ENCODE measurements at places on chromosomes 5 and 9.

DNA sequence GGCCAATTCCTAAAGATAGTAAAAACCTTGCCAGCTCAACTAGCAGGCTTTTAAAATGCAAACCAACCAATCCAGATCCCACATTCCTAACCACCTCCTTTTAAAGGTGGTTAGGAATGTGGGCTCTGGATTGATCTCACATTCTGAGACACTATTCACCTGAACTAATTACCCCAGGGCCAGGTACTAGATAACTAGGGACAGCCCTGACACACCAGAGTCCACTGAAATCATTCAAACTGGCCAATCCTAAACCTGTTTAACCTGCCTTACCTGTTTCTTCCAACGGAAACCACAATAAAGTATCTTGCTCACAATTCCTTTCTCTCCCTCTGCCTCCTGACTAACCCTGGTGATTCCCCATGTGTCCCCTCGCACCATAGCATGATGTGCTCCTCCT lies 168.3 kb upstream of the DMAC1 start:
- no peak for DNase-seq

- no peak for DNase-seq
Observed at GRCh38 chr5:101306391-101307137, 403.5 kb upstream of the ST8SIA4 start.

- DNase-seq, result no peak
Observed at GRCh38 chr9:21078702-21079101, 960 bp upstream of the IFNB1 start.

GRCh38 chr5:169153405-169153804 lies 147.5 kb downstream of the SLIT3 start:
- DNase-seq, result no peak

DNA sequence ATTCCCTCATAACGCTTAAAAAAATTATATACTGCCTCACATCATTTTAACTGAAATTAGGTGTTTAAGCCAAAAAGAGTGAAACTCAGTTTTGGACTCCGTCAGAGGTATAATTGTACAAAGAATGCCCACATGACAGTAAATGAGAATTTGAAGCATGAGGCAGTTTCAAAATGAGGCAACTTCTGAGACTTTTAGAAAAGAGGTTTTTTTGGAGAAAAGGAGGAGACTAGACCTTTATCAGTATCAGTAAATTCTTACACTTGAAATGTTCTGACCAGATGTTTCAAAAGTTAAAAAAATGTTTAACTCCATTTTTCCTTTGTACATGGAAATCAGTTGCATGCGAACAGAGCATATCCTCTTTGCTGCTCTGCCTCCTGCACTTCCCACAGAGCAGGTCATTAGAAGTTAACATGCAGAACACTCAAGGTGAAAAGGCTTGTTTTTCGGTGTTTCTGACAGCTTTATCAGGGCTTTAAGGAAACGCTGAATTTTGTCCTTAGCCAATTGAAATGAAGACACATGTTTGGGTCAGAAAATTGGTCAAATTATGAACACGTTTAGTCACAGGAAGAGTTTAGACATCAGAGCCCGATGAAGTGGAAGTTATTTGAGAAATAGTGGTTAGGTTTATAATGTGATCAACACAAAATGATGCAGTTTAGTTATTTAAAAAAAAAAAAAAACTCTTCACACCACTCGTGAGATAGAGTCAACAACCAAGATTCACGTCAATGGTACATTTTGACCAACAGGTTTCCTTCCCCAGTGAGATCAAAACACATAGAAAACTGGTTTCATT lies 59.5 kb downstream of the PIK3R1 start:
- no peak for DNase-seq

Data from activated CD4-positive, alpha-beta T cell treated with anti-CD3 and anti-CD28 coated beads, Interleukin-2, amount 50 U/mL, for 48 hours (primary cell).